ENCODE measurements at places on chromosomes 5 and 9. TPM values are rescaled to one million over a fixed set of nuclear protein-coding genes. Genes with fewer than 3 reads are reported as not detected.

GRCh38 chr5:9947225-9947714 is 302.4 kb downstream of the ATPSCKMT start:
- H3K36me3 ChIP-seq, result no peaks in the 10 kb centered on the region
- DNase-seq, result no peak
- H3K27ac ChIP-seq, result no peak overlapping the region
- no peaks in the 10 kb centered on the region for H3K4me1 ChIP-seq
- H3K27me3 ChIP-seq, result no peaks in the 10 kb centered on the region

- peaks cover 8% of the 10 kb centered on the region for H3K27me3 ChIP-seq
- H3K4me3 ChIP-seq, result no peak overlapping the region
Observed at GRCh38 chr9:132167192-132167591, 5.3 kb downstream of the NTNG2 start.

Gene ARHGEF37
- total RNA-seq, result not detected

- peaks cover 19% of the 10 kb centered on the region for H3K27me3 ChIP-seq
- peak overlapping the region; percentile 17 for H3K4me3 ChIP-seq
- H3K27ac ChIP-seq, result no peak overlapping the region
- DNase-seq, result no peak
Observed at GRCh38 chr9:37030611-37030939, 3.5 kb downstream of the PAX5 start.

Data from T-cell (primary cell).